ENCODE measurements at places on chromosomes 7 and 10.

- peak; percentile 28 for DNase-seq
Measured at GRCh38 chr7:100432053-100432452, 2.4 kb downstream of the MEPCE start.

DNA sequence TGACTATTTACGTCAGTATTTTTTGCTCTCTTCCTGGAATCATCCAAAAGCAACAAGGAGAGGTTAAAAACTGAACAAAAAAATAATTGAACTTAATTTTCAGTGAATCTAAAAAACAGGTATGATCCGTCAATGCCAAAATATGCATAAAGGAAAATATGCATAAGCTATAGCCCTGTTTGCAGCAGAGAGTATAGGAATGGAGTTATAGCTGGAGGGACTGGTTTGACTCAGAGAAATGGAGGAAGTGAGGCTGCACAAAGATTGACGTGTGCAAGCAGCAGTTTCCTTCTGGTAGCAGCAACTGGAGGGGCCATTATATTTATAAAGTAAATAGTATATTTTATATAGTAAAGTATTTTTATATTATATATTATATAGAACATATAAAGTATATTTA lies 37.1 kb downstream of the GNG11 start:
- no peak for DNase-seq

- no peak for DNase-seq
Measured at GRCh38 chr10:62162261-62162981, 106.2 kb downstream of the RTKN2 start.

GRCh38 chr7:148772297-148773089 lies 73.8 kb downstream of the CUL1 start:
- DNase-seq: no peak

GRCh38 chr7:137501562-137501961 lies 158.0 kb upstream of the PTN start:
- DNase-seq: no peak
